ENCODE measurements at places on chromosomes 16 and 17.

DNA sequence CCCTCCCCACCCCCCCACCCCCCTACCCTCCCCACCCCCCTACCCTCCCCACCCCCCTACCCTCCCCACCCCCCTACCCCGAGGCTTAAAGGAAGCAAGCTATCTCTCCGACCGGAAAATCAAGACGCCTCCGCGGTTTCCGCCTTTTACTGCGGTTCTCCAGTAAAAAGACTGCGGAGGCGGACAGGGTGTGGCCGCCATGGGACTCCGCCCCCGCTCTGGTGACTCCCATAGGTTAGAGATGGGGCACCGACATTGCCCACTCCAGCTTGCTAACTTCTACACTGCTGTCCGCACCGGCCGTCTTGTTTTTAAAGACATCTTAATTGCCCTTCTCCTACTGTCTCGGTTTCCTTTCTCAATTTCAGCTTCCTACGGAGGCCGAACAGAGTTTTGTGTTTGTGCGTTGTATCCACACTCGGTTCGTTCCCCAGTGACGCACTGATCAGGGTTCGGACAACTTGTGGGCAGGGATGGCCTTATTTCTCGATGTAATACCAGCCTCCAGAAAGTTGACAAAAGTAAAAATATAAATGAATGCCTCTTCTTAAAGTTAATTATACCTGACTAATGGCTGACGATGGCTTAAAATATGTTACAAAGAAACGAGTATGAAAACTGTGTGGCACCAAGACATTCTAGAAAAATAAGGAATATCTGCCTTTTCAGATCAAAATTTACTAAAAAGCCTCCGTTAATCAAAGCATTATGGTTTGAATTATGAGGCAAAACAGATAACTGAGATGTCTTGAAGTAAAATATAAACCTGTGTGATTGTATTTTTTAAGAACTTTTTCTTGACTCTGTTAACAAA lies 1.1 kb upstream of the ZNF200 start:
- DNase-seq, result no peak

DNA sequence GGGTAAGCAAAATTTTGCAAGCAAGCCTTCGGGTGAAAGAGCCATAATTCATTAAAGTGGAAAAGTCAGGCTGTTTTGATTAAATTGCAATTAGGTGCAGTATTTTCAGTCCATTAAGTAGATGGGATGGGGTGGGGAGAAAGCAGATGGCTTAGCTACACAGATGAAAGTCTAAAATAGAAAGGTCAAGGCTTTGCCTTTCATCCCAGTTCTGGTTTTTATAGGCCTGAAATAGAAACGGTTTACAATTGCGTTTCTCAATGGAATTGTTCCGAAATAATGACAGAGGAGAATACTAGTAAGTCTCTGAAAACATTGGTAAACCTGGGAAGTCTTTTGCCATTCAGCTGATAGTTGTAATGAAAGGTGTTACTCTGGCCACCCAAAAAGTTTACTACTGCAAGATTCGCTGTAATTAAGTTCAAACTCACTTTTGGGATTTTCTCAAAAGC lies 1.5 kb downstream of the PPM1E start:
- no peak for DNase-seq

GRCh38 chr17:29190592-29191207 lies 10.5 kb upstream of the MYO18A start:
- no peak for DNase-seq

GRCh38 chr17:30541802-30542201 lies 64.6 kb downstream of the GOSR1 start:
- no peak for DNase-seq

GRCh38 chr17:79919164-79919585 lies 79.9 kb upstream of the CBX4 start:
- peak; percentile 89 for DNase-seq

GRCh38 chr17:33091271-33091670 lies 99.6 kb downstream of the SPACA3 start:
- DNase-seq, result no peak

All from femur (tissue), 1 donor.